Naive thymus-derived CD4-positive, alpha-beta T cell (primary cell): ENCODE measurements at places on chromosomes 5 and 9.
A peak's percentile ranks its signal among the peaks of the same experiment; 100 is the strongest.

DNA sequence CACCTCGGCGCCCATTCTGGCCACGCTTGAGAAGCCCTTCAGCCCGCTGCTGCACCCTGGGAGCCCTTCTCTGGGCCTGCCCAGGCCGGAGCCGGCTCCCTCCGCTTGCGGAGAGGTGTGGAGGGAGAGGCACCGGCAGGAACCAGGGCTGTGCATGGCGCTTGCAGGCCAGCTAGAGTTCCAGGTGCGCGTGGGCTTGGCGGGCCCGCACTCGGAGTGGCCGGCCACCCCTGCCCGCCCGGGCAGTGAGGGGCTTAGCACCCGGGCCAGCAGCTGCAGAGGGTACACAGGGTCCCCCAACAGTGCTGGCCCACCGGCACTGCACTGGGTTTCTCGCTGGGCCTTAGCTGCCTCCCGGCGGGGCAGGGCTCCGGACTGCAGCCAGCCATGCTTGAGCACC, 72.3 kb upstream of the SYK start:
- H3K27me3 ChIP-seq = no peaks in the 10 kb centered on the region
- no peak overlapping the region for H3K27ac ChIP-seq
- DNase-seq = no peak
- H3K4me1 ChIP-seq = no peaks in the 10 kb centered on the region
- no peaks in the 10 kb centered on the region for H3K36me3 ChIP-seq
- no peak overlapping the region for H3K4me3 ChIP-seq

DNA sequence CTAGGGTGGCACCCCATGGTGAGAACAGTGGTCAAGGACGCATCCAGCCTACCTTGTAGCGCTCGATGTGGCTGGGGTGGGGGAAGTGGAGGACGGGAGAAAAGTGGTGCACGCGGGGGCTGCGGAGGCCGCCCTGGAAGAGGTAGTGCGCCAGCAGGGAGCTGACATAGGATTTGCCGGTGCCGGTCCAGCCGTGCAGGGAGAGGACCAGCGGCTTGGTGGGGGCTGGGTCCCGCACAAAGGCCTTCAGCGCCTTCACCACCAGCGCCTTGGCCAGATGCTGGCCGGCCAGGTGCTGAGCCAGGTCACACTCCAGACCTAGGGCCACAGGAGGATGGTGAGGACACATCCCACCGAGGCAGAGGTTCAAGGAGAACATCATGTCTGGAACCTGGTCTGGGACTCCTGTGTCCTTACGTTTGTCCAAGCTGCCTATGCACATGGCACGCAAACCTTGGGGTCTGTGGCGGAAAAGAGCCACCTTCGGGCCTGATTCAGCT, 797 bp downstream of the TOR2A start:
- H3K4me1 ChIP-seq = peaks cover 14% of the 10 kb centered on the region
- H3K27me3 ChIP-seq = no peaks in the 10 kb centered on the region
- H3K4me3 ChIP-seq = peak overlapping the region; percentile 73
- no peak for DNase-seq
- H3K36me3 ChIP-seq = no peaks in the 10 kb centered on the region

DNA sequence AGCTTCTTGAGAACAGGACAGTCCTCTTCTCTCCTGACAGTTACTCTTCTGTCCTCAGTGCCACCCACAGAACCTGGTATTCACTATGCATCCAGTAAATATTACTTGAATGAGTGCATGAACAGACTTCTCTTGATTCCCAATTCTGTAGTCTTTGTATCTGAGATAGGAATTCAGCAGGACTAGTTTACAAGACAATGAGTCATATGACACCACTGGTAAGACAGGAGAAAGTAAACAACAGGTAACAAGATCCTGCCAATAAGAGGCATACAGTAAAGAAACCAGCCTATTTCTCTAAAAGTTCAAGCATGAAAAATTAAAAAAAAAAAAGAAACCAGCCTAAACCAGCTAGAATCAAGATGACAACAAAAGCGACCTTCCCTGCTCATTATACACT, 6.2 kb downstream of the ZNF883 start:
- no peak overlapping the region for H3K4me3 ChIP-seq
- H3K27me3 ChIP-seq = no peaks in the 10 kb centered on the region

- no peaks in the 10 kb centered on the region for H3K4me1 ChIP-seq
- no peaks in the 10 kb centered on the region for H3K27me3 ChIP-seq
- no peak overlapping the region for H3K27ac ChIP-seq
- no peak for DNase-seq
Observed at GRCh38 chr5:172494630-172495505, 40.5 kb upstream of the SH3PXD2B start.
